ENCODE measurements at places on chromosomes 1 and 21.

GRCh38 chr1:197763307-197763706, 12.0 kb downstream of the DENND1B start:
- DNase-seq = no peak

DNA sequence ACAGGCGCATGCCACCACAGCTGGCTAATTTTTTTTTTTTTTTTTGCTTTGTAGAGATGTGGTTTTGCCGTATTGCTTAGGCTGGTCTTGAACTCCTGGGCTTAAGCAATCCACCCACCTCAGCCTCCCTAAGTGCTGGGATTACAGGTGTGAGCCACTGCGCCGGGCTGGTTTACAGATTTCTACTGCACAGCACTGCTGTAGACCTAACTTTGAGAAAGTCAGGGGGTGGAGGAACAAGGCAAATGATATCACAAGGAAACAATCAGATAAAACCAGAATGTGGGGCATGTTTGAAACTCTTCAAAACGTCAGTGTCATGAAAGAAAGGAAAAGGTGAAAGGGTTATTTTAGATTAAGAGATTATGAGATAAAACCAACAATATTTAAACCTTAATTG, 45.3 kb downstream of the URB2 start:
- no peak for DNase-seq

DNA sequence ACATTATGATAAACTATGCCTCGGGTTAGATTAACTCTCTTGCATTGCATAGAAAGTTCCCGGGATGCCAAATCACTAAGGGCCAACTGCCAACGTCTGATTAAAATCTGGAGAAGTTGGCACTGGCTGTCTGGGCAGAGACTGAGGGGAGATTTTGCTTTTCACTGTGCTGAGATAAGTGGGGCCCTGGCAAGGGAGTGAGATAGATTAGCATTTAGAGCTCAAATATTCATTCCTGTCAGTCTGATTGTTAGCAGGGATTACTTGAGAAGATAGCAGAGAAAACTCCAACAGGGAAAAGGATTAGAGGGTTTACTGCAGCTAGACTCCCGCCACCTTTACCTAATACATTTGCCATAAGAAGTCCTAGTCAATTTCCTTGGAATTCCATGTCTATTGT, 714.1 kb upstream of the CHRM3 start:
- no peak for DNase-seq

- no peak for DNase-seq
Measured at GRCh38 chr21:46203203-46203600, 18.9 kb upstream of the SPATC1L start.

- DNase-seq = peak; percentile 42
Measured at GRCh38 chr1:34983700-34984355, 1.3 kb downstream of the TMEM35B start.

DNA sequence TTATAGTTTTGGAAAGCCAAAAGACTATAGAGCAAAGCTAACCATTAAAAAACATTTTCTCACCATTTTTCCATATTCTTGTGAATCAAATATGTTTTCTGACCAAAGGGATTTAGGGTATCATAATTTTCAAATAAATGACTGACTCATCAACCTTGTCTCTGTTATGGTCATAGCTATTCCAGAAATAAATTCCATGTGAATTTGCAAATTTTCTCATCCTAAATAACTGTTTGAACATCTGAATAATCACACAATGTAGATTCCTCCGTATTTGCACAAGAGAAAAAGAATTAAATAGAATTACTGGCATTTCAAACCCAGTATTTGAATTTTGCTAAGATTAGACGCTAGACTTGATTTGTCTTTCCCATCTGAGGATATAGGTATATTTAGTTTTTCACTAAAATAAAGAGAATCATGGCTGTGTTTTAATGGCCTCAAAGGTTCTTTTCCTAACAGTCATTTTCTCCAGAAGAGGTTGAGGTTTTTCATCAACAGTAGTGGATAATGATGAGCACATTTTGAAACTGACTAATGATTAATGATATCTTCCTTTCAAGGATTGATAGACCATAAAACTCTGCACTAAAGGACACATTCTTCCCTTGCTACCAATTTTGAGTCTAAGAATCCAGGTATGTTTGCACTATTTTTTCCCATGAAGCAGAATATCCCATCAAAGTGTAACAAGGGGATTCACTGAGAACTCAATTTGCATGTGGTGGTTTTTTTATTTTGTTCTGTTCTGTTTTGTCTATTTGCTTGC, 9.5 kb upstream of the DUSP23 start:
- DNase-seq = peak; percentile 69

- DNase-seq = no peak
Measured at GRCh38 chr1:154265586-154265985, 6.8 kb upstream of the HAX1 start.

- peak; percentile 62 for DNase-seq
Measured at GRCh38 chr1:90964444-90965035, 57.3 kb downstream of the ZNF644 start.

DNA sequence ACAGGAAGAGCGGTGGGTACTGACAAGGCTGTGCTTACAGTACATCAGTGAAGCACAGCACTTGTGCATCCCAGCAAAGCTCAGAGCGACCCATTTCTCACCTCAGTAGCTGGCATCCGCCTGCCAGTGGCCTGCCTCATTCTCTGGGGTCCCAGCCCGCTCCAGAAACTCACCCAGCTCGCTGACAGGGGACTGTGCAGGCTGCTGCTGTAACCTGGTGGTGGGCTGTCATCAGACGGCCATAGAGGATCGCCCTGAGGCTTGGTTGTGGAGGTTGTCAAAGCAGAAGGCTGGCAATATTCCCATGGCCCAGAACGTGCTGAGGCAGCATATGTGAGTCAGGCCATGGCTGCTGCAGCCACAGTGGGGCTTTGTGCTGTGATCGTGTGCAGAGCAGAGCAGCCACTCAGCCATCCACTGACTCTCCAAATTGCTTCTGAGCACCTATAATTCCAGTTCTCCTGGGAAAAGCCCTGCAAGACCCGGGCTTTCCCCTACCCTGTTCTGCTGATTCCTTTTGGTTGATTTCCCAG, 13.6 kb upstream of the GPR137B start:
- DNase-seq = no peak

DNA sequence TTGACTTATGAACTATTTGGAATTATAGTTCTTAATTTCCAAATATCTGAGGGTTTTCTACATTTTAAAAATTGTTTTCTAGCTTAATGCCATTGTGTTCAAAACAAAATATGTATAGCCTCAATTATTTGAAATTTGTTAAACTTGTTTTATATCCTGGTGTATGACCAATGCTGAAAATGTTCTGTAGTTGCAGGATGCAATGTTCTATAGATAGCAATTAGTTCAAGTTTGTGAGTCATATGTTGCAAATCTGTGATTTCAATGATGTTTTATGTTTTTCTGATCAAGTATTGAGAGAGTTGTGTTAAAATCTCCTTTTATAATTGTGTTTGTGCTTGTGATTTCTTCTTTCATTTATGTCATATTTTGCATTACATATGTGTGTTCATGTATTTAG, 517.5 kb downstream of the ADGRL2 start:
- DNase-seq = no peak

GRCh38 chr1:15802234-15802965, 5.0 kb downstream of the UQCRHL start:
- peak; percentile 31 for DNase-seq

- DNase-seq = peak; percentile 26
Measured at GRCh38 chr1:43932786-43933385, 715 bp upstream of the ARTN start.

GRCh38 chr1:207097871-207098324, 6.1 kb upstream of the C4BPA start:
- no peak for DNase-seq

DNA sequence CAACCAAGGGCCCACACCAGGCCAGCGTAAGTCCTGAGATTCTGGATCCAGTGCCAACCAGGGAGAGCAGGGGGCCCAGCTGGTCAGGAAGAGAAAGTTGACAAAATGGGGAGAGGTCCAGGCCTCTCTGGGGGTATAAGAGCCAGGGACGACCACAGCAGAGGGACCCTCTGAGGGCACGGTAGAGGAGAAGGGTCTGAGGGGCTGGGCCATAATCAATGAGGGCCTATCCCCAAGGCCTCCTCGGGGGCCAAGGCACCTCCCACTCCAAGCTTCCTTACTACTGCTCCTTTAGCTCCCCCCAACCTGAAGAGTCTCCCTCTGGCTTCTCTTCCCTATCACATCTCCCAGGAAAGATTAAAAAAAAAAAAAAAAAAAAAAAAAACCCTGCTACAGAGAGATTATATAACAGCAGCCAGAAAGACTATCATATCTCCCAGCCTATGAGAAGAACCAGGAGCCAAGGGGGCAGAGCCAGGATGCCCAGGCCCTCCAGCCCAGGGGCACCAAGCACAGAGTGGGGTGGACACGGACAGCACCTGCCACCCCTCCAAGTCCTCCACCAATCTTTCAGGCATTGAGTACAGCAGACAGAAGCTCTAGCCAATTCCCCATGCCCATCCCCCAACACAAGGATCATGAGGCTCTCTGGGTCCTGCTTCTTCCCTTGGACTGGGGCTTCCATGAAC, 2.7 kb downstream of the MEF2D start:
- no peak for DNase-seq

Measured in renal cortical epithelial cell (primary cell).